Keratinocyte (primary cell): ENCODE measurements at places on chromosomes 3 and 15.

GRCh38 chr3:69983546-69984265 lies 15.8 kb upstream of the SAMMSON start:
- DNase-seq = no peak

DNA sequence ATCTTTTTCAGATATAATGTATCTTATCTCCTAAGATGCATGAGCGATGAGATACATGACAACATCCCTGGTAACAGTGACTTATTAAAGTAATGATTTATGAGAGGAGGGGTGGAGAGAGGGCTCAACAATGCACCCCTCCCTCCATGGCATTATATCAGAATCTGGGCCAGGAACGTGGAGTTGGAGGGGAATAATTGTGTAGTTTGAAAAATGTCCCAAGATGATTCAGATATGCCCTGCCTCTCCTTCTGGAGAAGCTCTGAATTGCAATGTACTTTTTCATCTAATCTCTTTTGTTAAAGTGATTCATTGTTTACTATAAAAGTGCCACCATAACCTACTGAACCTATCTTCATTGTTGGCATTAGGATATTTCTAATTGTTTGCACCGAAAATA lies 86.5 kb downstream of the FRMD4B start:
- DNase-seq = no peak

DNA sequence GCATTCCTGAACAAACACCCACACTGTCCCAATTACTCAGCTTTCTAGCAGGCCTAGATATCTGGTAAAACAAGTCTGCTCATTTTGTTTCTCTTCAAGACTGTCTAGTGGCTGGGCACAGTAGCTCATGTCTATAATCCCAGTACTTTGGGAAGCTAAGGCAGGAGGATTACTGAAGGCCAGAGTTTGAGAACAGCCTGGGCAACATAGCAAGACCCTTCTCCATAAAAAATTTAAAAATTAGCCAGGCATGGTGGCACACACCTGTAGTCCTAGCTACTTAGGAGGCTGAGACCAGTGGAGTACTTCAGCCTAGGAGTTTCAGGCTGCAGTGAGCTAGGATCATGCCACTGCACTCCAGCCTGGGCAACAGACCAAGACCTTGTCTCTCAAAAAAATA lies 6.2 kb upstream of the PTPN23 start:
- no peak for DNase-seq

DNA sequence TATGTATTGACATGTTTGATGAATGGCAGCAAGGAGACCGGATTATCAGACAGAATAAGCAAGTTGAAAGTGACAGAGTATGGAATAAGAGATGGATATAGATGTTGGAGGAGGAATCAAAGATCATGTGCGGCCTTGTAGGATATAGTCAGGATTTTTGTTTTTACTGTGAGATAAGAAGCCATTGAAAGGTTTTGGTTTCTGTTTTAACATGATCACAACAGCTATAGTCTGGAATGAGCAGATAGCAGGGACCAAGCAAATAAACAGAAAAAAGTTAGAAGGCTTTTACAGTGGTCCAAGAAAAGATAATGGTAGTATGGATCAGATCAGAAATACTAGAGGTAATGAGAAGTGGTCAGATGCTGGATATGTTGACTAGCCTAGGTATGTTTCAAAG lies 52.6 kb downstream of the SLC12A6 start:
- DNase-seq = no peak

- DNase-seq = no peak
Measured at GRCh38 chr3:68006646-68007045, 352.2 kb upstream of the SUCLG2 start.

- no peak for DNase-seq
Measured at GRCh38 chr3:105798381-105798934, 70.4 kb downstream of the CBLB start.
